Esophagus squamous epithelium (tissue), 5 donors: ENCODE measurements at places on chromosomes 11 and 22.

DNA sequence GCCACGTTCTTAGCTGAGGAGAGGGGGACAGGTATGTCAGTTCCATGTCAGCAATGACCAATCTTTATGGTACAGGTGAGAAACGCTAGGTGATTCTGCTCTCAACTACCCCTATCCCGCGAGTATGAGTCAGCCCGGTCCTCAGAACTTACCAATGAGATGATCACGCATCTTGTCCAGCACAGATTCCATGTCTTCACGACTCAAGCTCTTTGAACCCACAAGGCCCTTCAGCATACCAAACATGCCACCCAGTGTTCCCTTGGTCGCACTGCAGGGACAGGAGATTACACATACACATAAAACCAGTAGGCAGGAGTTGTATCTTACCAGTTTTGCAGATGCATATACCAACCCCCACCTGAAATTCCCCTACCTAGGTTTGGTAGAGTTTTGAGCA, 2.9 kb downstream of the SRPRA start:
- no peak for DNase-seq

DNA sequence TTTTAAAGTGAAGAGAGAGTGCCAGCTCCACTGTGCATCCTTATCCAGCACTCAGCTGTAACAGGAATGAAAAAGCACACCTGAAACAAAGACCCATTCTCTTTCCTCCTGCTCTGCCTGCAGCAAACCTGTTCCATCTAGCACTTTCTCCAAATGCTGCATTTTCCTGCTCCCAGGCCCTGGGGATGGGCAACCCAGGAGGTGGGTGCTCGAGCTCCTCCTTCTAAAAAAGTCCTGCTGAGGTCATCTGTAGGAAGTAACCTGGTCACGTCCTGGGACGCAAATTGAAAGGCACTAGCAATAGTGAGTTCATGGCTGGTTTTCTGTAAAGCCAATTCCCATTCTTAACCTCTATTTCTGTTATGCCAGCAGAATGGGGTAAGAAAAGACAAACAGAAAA, 173.7 kb downstream of the MAML2 start:
- no peak for DNase-seq

DNA sequence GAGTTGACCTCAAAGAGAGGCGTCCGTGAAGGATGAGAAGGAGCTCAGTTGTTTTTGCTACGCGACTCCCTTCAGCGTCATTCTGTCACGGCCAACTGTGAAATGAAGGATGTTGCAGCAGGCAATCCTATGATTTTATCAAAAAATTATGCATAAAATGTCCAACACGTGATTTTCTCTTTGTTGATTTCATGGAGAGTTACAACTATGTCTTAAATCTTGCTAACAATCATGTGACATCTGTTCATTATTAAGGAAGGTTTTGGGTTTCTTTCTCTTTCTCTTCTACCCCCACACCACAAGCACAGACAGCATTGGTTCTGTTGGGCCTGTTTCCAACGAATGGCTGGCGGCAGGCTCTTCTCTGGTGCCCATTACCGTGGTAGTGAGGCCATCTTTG, 3.7 kb downstream of the KRTAP5-4 start:
- DNase-seq = no peak

DNA sequence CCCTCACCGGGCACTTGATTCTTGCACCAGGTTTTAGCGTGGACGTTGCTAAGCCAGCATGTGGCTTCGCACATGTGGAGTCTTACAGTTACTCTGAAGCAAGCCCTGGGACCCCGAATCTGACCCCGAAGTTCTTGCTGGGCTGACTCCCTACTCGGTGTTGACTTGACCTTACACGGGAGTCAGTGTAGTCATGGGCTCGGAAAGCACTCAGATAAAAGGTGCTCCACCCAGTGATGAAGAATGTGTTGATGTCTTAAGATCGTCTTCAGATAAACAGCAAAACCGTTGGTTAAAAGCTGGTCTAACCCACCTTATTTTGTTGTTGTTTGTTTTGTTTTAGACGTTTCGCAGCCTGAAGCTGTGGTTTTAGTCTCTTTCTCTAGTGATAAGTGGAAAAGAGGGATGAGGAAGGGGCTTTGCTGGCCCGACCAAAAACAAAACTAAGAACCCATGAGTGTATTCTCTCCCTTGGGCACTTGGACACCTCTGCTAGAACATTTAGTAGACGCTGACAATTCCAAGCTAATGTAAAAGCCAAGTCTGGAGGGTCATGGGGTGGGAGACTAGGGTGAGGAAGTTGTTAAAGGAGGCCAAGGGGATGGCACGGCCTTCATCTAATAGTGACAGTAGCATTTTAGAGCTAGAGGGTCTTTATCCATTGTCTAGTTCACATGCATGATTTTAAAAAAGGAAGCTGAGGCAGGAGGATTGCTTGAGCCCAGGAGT, 69.9 kb downstream of the BCR start:
- DNase-seq = no peak

DNA sequence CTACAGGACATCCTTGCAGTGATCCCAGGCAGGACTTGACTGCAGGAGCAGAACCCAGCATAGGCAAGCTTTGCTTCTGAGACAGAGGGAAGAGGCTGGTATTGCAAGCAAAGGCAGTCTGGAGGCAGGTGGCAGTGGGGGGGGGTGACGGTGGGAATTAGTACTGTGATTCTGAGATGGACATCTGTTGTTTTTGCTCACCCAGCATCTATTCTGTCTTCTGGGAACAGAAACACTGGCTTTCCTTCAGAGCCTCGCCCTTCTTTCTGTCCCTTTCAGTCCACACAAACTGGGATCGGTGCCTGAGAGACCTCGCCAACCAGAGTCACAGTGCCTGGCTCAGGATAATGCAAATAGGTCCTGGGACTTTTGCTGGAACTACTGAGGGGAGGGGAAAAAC, 31.2 kb upstream of the RASL10A start:
- no peak for DNase-seq

GRCh38 chr11:36485298-36486002, 24.6 kb downstream of the TRAF6 start:
- no peak for DNase-seq
